ENCODE measurements at places on chromosomes 12 and 14.

DNA sequence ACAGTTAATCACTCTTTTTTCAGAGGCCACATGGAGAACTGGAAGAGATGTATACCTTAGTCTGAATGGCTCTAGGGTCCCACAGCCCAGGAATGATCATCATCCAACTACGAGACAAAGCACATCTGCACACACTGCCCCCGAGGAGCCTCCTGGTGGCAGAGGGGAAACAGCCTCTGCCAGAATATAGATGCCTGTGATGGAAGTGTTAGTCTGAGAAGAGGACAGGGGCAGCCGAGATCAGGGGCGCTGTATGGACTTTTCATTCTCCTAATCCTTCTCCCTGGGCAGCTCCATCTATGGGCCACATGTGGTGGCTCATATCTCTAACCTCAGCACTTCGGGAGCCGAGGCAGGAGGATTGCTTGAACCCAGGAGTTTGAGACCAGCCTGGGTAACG lies 82.8 kb upstream of the CAPRIN2 start:
- peak; percentile 69 for DNase-seq

DNA sequence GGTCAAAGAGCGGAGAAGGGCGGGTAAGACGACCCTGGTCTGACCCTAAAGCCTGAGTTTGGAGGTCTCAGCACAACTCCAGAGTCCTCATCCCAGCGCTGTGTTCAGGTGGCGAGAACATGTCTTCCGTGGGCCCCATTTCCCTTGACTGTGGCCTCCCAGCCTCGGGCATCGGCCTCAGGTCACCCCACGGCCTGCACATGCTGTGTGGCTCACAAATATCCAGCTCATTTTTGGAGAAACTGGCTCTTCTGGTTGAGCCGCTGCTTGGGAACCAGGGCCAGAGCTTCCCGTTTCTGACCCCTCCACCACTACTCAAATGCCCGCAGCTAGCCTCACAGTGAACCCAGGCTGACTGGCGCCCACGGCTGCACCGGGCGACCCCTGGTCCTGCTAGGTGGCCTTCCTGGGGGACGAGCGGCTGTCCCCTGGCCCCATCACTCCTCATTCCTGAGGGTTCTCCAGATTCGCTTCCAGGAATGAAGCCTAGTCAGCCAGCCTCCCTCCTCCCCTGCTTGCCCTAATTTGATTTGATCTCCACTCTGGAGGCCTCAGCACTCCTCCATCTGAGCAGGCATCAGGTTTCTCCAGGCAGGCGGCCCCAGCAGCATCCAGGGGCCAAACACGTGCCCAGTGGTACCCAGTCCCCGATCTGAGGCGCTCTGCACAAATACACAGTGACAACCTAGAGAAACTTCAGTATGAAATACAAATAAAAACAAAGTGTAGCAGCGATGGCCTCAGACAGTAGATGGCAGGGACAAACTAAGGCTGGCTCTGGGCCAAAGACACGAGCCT lies 4.7 kb downstream of the P2RX2 start:
- no peak for DNase-seq

DNA sequence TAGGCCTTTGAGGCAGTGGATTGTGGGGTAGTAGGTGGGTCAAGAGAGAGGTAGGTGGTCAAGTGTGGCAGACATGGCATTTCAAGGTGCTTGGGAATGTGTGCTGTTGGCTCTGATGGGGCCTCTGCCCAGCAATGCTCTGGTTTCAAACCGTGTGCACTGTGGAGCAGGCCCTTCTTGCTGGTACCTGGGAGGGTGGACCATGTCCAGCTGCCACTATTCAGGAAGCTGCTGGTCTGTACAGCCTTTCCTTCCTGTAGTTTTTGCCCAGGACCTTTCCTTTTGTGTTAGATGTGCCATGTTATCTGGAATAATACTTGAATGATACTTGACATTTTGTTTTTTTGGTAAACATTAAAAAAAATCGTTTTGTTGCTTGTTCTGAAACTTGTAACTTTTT lies 14.8 kb downstream of the RIMKLB start:
- DNase-seq: no peak

- DNase-seq: no peak
Observed at GRCh38 chr14:71739273-71739990, 192.8 kb upstream of the RGS6 start.

DNA sequence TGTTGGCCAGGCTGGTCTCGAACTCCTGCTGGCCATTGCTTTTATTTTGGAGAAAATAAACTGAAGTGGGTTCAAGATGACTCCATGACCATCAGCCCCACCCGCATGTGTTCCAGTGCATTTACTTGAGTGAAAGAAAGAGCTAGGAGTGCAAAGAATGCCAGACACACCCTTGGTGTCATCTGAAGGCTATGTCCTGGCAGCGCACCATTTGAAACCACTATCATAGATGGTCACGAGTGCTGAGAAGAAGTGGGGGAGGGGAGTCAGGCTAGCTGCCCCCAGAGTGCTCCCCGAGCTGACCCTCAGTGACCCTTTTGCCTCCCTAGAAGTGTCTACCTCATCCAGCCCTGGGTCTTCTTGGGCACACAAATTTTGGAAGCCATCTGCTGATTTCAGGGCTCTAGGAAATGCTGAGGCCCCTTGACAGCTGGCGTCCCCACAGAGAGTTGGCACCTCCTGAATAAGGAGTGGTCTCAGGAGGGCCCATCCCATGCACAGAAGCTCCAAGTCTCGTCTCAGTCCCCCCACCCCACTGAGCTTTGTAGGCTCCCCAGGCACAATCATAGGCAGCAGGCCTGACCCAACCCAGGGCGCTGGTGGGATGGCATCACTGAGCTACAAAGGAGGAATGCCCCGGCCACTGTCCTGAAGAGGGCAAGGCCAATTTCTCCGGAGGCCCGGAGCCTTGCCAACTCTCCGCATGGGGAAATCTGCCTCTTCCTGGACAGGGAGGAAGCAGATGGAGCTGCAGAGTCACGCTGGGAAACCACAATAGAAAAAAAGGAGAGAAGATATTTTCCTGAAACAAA lies 28.0 kb downstream of the PXN start:
- peak; percentile 80 for DNase-seq

DNA sequence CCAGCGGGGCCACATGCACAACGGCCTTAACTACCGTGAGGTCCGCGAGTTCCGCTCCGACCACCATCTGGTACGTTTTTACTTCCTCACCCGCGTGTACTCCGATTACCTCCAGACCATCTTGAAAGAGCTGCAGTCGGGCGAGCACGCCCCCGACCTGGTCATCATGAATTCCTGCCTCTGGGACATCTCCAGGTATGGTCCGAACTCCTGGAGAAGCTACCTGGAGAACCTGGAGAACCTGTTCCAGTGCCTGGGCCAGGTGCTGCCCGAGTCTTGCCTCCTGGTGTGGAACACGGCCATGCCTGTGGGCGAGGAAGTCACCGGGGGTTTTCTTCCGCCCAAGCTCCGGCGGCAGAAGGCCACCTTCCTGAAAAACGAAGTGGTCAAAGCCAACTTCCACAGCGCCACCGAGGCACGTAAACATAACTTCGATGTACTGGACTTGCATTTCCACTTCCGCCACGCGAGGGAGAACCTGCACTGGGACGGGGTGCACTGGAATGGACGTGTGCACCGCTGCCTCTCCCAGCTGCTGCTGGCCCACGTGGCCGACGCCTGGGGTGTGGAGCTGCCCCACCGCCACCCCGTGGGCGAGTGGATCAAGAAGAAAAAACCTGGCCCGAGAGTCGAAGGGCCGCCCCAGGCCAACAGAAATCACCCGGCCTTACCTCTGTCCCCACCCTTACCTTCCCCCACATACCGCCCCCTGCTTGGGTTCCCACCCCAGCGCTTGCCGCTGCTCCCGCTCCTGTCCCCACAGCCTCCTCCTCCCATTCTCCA lies 155.7 kb upstream of the AMIGO2 start:
- no peak for DNase-seq

GRCh38 chr14:79118291-79118690 lies 948.1 kb downstream of the NRXN3 start:
- DNase-seq: peak; percentile 33

DNA sequence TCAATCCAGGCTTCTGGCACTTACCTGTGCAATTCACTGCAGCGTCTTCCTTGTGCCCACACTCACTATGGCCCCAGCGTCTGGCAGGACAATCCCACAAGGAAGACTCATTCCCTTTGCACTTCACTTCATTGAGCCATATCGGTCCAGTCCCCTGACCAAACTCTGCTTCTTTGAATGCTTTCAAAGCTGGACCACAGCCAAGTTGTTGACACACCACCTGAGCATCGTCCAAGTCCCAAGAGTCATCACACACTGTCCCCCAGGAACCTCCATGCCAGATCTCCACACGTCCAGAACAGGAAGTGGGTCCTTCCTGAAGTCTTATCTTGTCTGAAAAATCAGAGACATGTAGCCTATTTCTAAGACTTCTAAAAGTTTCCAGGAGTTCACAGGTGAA lies 20.2 kb downstream of the CD163 start:
- DNase-seq: no peak

DNA sequence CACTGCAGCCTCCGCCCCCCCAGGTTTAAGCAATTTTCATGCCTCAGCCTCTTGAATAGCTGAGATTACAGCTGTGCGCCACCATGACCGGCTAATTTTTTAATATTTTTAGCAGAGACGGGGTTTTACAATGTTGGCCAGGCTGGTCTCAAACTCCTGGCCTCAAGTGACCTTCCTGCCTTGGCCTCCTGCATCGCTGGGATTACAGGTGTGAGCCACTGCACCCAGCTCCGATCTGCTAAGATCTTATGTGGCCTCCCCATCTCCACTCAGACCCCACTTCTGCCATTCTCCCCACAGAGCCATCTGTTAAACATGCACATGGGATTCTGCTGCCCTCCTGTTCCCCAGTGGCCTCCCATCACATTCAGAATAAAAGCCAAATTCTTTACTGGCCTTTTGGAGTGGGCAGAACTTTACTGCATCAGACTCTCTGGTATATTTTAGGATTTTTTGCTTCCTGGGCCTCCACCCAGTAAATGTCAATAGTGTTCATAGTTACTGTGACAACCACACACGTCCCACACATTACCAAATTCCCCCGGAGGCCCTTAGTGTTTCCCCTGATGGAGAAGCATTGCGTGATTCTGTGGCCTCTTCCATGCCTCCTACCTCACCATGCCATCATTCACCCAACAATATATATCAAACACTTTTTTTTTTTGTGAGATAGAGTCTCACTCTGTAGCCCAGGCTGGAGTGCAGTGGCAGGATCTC lies 96.3 kb downstream of the PTPN11 start:
- no peak for DNase-seq

DNA sequence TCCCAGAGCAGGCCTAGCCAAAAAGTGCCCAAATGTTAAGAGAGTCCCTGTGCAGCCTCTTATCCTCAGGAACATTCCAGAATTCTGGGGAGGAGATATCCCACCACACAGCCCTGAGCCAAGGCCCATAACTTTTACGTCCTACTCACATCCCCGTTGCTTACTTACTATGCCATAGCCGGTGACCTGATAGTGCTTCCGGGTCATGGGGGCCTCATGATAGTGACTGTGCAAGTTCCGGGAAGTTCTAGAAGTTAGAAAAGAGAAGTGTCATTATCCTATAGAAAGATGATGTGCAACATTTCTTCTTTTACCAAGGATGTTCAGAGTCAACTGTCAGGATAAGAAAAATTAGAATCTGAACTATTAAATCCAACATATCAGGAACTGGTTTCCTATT lies 15.6 kb upstream of the NGB start:
- DNase-seq: no peak
